ENCODE measurements at places on chromosomes 7 and 10.

- no peak for DNase-seq
Measured at GRCh38 chr10:86286236-86287109, 80.1 kb downstream of the GRID1 start.

DNA sequence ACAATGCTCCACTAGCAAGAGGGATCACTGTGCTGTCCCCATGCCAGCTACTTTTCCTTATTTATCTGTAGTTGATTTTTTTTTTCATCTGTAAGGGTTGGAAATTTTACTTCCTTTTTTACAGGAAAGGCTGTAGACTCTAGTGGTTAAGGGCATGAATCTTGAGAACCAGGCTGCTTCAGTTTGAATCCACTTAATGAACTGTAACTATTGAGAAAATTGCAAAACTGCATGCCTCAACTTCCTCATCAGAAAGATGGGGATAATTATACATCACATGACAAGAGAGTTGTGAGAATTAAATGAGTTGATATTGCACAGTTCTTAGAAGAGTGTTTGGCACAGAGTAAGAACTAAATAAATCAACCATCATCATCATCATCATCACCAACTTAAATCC is 106.4 kb upstream of the GSDME start:
- no peak for DNase-seq

GRCh38 chr10:18144928-18145327 is 4.7 kb downstream of the CACNB2 start:
- DNase-seq, result no peak

DNA sequence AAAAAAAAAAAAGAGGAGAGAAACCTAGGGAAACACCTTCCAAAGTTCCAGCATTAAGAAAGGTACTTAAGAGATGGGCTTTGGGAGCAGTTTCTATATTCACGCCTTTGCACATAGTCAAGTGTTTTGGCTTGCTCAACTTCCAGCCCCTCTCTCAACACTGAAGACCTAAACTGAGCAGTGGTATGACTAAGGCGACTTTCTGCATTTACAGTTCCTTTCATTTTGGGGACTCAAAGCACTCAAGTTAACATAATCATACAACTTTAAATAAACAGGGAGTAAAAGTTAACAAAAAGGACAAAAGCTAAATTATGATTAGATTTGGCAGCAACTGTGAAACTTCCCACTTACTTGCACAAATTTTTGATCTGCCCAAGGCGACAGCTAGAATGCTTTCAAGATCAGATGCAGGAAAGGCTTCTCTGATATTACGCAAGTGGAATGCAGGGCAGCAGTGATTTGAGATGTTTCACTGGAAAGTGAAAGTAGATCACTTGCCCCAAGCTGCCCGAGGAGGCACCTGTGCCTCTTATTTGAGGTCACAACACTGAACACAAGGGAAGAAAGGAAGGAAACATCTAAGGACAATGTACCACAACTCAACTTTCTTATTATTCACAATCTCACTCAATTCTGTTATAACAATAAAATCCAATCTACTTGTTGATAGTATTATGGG is 199.5 kb downstream of the SKAP2 start:
- peak; percentile 1 for DNase-seq

DNA sequence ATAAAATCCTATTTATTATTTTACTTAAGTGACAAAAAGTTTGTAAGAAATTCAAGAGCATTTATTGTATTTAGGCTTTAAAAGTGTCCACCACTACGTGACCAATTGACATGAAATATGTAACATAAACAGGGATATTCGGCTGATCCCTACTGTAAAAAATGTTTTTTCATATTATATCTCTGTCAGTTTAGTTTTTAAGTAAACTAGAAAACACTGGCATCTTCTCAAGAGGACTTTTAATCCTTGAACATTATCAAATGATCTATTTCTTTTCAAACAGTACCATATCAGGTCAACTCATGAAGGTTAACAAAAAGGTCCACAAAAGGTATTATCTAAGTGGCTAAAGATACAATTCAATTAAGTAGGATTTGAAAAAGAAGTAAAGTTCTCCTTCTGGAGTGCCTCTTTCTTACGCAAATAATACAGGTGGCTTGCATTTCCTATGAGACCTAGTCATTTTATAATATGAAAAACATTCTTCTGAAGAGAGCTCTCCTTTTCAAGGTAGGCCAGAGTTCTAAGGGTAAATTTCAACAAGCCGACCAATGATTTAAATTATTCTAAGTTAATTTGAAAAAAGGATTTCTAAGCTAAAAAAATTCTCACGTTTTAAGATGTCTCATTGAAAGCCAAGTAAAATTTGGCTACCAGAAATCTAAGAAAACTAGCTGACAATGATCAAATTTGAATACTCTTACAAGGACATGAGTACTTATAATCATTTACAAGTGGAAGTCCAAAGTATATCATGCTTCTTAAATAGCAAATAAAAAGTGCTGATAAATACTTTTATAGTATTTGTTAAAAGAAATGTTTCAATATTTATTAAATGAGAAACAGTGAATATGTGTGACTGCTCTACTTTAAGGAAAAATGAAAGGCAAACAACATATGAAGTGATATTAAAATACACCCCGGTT is 133.5 kb downstream of the NRBF2 start:
- no peak for DNase-seq

DNA sequence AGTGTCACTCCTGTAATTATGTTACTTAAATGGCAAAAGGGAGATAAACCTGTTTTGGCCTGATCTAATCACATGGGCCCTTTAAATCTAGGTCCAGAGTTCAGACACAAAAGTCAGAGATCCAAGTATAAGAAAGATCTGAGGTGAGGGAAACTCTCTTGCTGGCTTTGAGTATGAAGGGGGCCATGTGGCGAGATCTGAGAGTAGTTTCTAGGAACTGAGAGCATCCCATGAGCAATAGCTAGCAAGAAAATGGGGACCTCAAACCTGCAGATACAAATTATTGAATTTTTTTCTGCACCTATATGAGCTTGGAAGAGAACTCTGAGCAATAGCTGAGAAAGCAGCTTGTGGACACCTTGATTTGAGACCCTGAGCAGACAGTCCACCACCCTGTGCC is 27.6 kb downstream of the ANKRD7 start:
- DNase-seq, result no peak

DNA sequence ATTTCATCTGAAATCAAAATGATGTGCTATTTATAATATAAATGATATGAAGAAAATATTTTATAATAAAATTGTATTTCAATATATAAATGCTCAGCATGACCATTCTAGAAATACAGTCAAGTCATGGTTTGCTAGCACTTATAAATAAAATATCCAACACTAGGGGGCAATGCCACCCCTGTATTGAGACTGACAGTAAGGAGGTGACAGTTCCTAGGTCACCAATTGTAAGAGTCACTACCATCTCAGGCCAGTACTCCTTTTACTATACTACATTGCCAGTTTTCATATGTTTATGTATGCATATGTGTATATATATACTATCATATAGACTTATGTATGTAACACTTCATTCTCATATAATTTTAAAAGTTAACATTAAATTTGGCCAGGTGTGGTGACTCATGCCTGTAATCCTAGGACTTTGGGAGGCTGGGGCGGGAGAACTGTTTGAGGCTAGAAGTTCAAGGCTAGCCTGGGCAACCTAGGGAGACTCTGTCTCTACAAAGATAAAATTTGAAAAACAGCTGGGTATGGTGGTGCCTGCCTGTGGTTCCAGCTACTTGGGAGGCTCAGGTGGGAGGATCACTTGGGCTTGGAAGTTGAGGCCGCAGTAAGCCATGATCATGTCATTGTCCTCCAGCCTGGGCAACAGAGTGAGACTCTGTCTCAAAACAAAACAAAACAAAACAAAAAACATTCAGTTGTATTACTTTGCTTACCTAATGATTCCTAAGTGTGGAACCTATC is 2.4 kb upstream of the CNOT4 start:
- no peak for DNase-seq

Data from effector CD8-positive, alpha-beta T cell (primary cell).